ENCODE measurements at places on chromosomes 5 and 9.

GRCh38 chr5:43243270-43243669, 51.2 kb downstream of the NIM1K start:
- no peak overlapping the region for H3K4me3 ChIP-seq
- H3K4me1 ChIP-seq = no peaks in the 10 kb centered on the region
- H3K27me3 ChIP-seq = peaks cover 27% of the 10 kb centered on the region
- no peak for DNase-seq
- H3K36me3 ChIP-seq = no peaks in the 10 kb centered on the region

DNA sequence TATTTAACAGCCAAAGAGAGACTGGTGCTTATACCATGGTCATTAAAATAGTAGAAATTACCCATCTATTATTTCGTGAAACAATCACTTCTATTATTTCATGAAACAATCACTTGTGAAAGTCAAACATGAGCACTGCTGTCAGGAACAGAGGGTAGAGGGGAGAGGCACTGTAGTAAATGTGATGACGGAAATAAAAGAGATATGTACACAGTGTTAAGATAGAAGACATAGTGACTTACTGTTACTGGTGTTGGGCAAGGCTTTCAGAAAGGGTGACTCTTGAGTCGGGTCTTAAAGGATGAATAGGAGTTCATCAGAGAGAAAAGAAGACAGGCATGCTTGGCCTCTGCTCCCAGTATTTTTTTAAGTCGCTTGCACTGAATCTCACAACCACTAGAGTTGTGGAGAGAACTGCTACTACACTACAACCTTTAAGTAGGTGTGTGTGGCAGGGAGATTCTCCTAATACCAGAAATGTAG, 162.6 kb upstream of the GNA14 start:
- H3K27ac ChIP-seq = no peak overlapping the region
- H3K4me3 ChIP-seq = no peak overlapping the region
- DNase-seq = no peak
- H3K4me1 ChIP-seq = peaks cover 21% of the 10 kb centered on the region
- H3K27me3 ChIP-seq = no peaks in the 10 kb centered on the region

GRCh38 chr5:133839721-133840120, 128.7 kb downstream of the C5orf15 start:
- no peak overlapping the region for H3K27ac ChIP-seq
- no peaks in the 10 kb centered on the region for H3K36me3 ChIP-seq
- peaks cover 45% of the 10 kb centered on the region for H3K27me3 ChIP-seq
- H3K4me1 ChIP-seq = no peaks in the 10 kb centered on the region
- no peak for DNase-seq

DNA sequence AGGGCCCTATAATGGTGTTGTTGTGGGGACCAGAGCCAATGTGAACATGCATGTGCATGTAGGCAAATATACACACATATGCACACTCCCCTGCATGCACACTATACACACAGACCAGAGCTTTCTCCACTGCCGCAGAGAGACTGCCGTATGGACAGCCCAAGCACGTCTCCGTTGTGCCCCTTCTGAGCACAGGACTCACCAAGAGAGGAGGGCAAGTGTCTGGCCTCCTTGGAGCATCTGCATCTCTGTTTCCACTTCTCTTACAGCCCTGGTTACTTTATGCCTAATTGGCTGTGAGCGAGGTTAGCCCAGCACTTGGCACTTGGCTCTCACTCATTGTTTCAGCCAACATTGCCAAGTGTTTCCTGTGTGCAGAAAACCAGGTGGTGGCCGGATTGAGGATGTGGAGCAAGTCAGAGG, 30.4 kb downstream of the CSF2 start:
- H3K4me3 ChIP-seq = peak overlapping the region; percentile 16
- H3K27me3 ChIP-seq = peaks cover 4% of the 10 kb centered on the region
- H3K27ac ChIP-seq = peak overlapping the region; percentile 92
- peaks cover 79% of the 10 kb centered on the region for H3K4me1 ChIP-seq
- peak; percentile 51 for DNase-seq
- H3K36me3 ChIP-seq = peaks cover 17% of the 10 kb centered on the region

DNA sequence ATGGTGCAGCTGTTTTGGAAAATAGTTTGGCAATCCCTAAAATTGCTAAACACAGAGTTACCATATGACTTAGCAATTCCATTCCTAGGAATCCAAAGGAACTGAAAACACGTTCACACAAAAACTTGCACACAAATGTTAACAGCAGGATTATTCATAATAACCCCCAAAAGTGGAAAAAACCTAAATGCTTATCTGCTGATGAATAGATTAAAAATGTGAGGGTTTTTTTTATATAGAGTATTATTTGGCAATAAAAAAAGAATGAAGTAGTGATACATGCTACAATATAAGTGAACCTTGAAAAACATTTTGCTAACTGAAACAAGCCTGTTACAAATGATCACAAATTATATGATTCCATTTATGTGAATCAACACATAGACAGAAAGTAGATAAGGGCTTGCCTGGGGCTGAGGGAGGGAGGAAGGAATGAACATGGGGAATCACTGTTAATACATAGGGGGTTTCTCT, 45.1 kb upstream of the TRIO start:
- H3K27me3 ChIP-seq = no peaks in the 10 kb centered on the region
- no peak for DNase-seq
- no peak overlapping the region for H3K4me3 ChIP-seq
- no peaks in the 10 kb centered on the region for H3K36me3 ChIP-seq

- peaks cover 20% of the 10 kb centered on the region for H3K27me3 ChIP-seq
- no peaks in the 10 kb centered on the region for H3K4me1 ChIP-seq
- H3K4me3 ChIP-seq = no peak overlapping the region
- no peaks in the 10 kb centered on the region for H3K36me3 ChIP-seq
- no peak for DNase-seq
Measured at GRCh38 chr5:33828626-33829308, 63.0 kb downstream of the ADAMTS12 start.

DNA sequence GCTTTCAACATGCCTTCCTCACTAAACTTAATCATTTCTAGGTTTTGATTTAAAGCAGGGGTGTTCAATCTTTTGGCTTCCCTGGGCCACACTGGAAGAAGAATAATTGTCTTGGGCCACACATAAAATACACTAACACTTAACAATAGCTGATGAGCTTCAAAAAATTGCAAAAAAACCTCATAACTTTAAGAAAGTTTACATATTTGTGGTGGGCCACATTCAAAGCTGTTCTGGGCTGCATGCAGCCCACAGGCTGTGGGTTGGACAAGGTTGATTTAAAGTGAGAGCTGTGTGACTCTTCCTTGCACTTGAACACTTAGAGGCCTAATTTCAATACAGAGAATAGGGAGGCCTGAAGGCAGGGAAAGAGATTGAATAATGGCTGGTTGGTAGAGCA, 598.3 kb downstream of the EFNA5 start:
- H3K36me3 ChIP-seq = no peaks in the 10 kb centered on the region
- H3K27ac ChIP-seq = no peak overlapping the region
- H3K4me3 ChIP-seq = no peak overlapping the region
- H3K4me1 ChIP-seq = no peaks in the 10 kb centered on the region
- no peak for DNase-seq
- H3K27me3 ChIP-seq = no peaks in the 10 kb centered on the region

DNA sequence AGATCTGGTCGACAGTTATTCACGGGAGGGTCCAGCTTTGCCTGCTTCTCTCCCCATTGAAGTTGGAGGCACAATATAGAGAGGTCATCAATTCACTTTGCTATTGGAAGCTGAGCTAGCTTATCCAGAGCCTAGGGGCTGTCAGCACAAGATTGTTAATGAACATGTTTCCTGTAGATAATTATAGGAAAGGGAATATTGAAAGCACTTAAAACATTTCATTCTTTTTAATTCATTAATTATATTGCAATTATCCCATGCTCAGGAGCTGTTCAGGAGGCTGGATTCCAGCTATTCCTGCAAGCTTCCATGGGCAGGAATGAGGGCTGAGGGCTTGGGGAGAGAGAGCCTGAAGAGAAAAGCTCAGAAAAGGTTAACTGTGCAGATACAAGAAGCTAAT, 153.1 kb upstream of the BRINP1 start:
- DNase-seq = no peak
- no peaks in the 10 kb centered on the region for H3K36me3 ChIP-seq
- H3K27ac ChIP-seq = no peak overlapping the region
- H3K4me1 ChIP-seq = no peaks in the 10 kb centered on the region
- H3K27me3 ChIP-seq = no peaks in the 10 kb centered on the region

DNA sequence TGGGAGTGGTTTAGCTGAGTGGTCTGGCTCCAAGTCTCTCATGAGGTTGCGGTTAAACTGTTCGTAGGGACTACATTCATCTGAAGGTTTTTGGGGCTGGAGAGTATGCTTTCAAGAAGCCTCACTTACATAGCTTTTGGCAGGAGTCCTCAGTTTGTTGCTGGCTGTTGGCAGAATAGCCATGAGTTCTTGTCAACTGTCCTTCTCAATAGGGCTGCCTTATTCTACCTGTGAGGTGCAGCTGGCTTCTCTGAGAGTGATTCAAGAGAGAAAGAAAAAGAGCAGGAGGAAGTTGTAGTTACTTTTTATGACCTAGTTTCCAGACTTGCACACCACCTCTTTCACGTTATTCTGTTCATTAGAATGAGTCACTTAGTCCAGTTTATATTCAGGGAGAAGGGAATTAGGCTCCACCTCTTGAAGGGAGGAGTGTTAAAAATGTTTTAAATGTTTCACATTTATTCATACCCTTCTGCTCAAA, 33.2 kb downstream of the YTHDC2 start:
- H3K27me3 ChIP-seq = no peaks in the 10 kb centered on the region
- H3K4me1 ChIP-seq = peaks cover 2% of the 10 kb centered on the region
- no peak overlapping the region for H3K27ac ChIP-seq
- no peak overlapping the region for H3K4me3 ChIP-seq
